ENCODE measurements at places on chromosomes 12 and 14.

GRCh38 chr14:101716077-101716950, 45.2 kb upstream of the PPP2R5C start:
- peaks cover 30% of the 10 kb centered on the region for H3K4me1 ChIP-seq
- H3K36me3 ChIP-seq = peaks cover 3% of the 10 kb centered on the region
- H3K27ac ChIP-seq = peak overlapping the region; percentile 31
- no peak for DNase-seq
- H3K4me3 ChIP-seq = no peak overlapping the region
- H3K27me3 ChIP-seq = no peaks in the 10 kb centered on the region

GRCh38 chr12:109571773-109572505, 1.4 kb downstream of the MMAB start:
- peak overlapping the region; percentile 91 for H3K4me3 ChIP-seq
- H3K27me3 ChIP-seq = no peaks in the 10 kb centered on the region
- H3K27ac ChIP-seq = peak overlapping the region; percentile 57
- H3K36me3 ChIP-seq = peaks cover 20% of the 10 kb centered on the region
- DNase-seq = no peak

DNA sequence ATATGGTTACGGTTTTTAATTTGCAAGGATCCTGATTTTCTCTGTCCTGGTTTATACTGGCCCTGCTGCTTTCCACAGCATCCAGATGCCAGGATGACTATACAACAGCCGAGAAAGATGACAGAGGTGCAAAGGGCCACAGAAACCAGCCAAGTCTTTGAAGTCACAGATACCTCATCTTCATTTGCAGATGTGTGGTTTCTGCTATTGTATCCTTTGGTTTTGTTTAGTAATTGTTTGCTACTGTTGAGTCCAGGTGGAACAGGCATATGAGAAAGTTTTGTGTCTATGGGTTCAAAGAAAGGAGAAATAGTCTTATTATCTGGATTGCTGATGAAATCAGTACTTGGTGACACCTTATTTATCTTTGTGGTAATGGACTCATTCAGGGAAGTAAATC, 17.3 kb upstream of the KLHL42 start:
- peaks cover 17% of the 10 kb centered on the region for H3K4me1 ChIP-seq
- peak overlapping the region; percentile 27 for H3K4me3 ChIP-seq
- no peak overlapping the region for H3K27ac ChIP-seq
- H3K36me3 ChIP-seq = peaks cover 2% of the 10 kb centered on the region

- peaks cover 19% of the 10 kb centered on the region for H3K4me1 ChIP-seq
- H3K4me3 ChIP-seq = no peak overlapping the region
- H3K27ac ChIP-seq = no peak overlapping the region
- no peaks in the 10 kb centered on the region for H3K27me3 ChIP-seq
Measured at GRCh38 chr12:110680032-110680431, 8.9 kb downstream of the HVCN1 start.

- no peak overlapping the region for H3K4me3 ChIP-seq
- no peaks in the 10 kb centered on the region for H3K36me3 ChIP-seq
- H3K27me3 ChIP-seq = no peaks in the 10 kb centered on the region
Measured at GRCh38 chr12:18546399-18546798, 191.4 kb downstream of the PLCZ1 start.

- H3K4me3 ChIP-seq = peak within 1 kb of the TSS; percentile 58
- peaks cover 9% of the 10 kb centered on the region for H3K36me3 ChIP-seq
- peak; percentile 56 for DNase-seq
- no peaks in the 10 kb centered on the region for H3K27me3 ChIP-seq
Measured at GRCh38 chr14:104723651-104724406, at the start of gene ADSS1. Gene ADSS1, plus strand, starts transcription at chr14:104724229. Its CDS starts 42 bp downstream, at chr14:104724271.
